Stimulated activated effector memory CD8-positive, alpha-beta T cell treated with anti-CD3 and anti-CD28 coated beads, Interleukin-12 subunit alpha, Interleukin-12 subunit beta, amount 100 ng/mL, for 72 hours (primary cell): ENCODE measurements at places on chromosomes 7 and 10.

DNA sequence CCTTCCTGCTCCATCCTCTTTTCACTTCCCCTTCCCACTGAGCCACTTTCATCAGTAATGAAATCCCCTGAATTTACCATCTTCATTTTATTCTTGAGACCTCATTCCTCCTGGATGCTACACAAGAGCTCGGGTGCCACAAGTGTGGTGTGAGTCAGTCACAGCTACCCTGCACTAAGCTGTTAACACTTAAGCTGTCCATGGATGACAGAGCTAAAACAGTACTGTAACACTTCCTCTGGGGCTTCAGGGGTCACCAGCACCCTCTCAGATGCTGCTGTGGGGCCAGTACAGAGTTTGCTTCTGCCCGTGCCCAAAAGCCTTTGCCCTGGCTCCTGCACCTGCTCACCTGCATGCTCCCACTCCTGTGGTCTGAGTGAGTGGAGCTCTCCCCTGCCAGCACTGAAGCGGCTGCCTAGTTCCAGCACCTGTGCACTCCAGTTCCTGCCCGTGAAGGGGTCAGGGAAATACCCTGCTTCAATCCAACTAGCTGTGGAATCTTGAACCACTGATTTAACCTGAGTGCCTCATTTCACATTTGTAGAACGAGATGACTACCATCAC is 71.9 kb downstream of the POT1 start:
- no peak for DNase-seq

DNA sequence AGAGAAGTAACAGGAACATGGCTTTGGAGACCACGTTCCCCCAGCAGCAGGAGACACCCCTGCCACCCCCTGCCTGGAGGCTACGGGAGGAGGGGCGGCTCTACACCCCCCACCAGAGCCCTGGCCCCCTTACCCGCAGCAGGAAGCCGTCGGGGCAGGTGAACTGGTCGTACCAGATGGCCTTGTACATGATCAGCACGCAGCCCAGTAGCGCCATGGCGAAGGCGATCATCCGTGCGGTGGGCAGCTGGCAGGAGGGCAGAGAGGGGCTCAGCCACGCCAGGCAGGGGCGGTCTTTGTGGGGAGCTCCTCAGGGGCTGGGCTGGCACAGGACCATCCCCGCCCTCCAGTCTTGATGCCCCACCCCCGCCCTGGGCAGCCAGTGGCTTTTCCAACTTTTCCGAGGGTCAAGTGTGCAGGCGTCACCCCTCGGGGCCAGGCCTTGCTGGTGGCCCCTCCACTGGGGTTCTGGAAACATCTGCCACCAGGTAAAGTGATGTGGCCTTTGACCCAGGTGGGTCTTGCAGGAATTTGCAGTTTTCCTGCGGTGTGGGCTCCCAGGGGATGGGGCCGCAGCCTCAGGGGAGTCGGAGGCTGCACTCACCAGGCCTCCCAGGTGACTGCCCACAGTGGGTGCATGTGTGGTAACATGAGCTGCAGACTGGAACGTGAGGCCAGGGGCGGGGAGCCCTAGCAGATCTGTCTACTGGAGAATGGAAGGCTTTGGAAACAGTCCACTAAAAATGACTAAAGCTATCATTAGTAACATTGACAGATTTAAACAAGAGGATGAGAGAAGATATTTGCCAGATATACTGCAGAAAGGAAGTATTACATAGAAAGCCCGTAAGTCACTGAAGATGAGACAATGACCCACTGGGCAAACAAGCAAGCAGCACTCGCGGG is 9.7 kb downstream of the CALY start:
- no peak for DNase-seq

DNA sequence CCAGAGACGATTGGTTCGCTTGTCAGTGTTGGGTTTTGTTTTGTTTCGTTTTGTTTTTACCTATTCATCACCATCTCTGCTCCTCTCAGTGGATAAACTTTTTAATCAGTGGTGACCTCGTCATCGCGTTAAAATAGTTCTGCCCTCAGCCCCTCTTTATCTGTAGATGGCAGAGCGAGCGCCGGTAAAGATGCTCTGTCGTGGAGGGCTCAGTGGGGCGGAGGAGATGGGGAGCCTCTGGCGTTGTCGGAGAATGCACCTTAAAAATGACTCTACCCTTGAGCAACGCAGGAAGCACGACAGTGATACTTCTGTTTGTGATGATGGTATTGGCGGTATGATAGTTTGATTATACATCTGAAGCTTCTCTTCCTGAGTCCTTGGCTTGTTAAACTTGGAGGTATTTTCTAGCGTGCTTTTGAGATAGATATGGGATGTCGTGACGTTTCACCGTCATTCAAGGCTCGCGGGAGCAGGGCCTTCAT is 554 bp downstream of the CSGALNACT2 start:
- no peak for DNase-seq

DNA sequence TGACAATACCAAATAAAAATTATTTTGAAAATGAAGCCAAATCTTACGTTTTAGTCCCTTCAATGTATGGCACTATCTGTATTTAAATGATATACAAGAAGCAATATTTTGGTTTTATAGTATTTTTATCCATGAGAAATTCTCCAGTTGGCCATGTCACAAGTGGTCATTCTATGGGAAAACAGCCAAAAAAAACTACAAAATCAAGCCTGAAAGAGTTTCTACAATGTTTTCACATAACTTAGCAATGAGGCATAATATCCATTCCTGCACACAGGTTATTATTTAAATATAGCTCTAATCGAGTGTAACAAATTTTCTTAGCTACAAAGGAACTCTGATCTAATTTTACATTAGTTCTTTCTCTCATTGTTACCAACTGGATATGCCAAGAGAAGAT is 5.4 kb downstream of the RAB11FIP2 start:
- DNase-seq: no peak

GRCh38 chr10:119191881-119192280 is 13.3 kb upstream of the PRDX3 start:
- DNase-seq: no peak

GRCh38 chr7:134932707-134933370 is 53.5 kb upstream of the AGBL3 start:
- no peak for DNase-seq

GRCh38 chr7:54111814-54112511 is 430.2 kb upstream of the VSTM2A start:
- DNase-seq: no peak

GRCh38 chr10:1024103-1024502 is 1.6 kb downstream of the IDI2 start:
- DNase-seq: no peak

- DNase-seq: no peak
These were observed 111.4 kb upstream of the JCAD start for GRCh38 chr10:30170814-30171213.

- DNase-seq: no peak
These were observed 56.9 kb upstream of the AOAH start for GRCh38 chr7:36781011-36781738.

DNA sequence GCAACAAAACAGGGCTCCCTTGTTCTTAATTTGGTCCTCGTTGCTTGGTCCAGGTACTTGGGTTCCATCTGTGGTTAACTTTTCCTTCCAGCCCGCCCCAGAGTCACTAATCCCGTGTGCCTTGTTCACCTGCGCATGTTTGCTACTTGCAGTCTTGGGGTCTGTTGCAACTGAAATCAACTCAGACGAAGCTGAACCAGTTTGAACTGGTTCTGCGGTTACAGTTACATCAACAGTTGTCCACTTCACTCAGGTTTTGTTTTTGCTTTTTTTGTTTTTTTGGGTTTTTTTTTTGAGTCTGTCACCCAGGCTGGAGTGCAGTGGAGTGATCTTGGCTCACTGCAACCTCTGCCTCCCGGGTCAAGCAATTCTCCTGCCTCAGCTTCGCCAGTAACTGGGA is 34.7 kb downstream of the TRRAP start:
- no peak for DNase-seq

DNA sequence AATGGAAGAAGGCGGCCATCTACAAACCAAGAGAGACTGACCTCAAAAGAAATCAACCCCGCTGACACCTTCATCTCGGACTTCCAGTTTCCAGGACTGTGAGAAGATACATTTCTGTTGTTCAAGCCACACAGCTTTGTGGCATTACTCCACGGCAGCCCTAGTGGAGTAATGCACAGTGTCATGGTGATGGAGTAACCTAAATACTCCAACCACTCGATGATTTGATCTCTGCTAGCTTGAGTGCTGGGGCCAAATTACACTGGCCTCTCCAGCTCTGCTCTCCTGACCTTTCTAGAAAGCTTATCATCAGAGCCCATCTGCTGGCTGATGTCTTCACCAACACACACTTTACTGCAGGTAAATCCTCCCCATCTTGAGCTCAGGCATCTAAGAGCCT is 52.2 kb downstream of the GALNT17 start:
- DNase-seq: no peak

GRCh38 chr10:120477021-120477742 is 20.2 kb downstream of the PLPP4 start:
- DNase-seq: no peak

DNA sequence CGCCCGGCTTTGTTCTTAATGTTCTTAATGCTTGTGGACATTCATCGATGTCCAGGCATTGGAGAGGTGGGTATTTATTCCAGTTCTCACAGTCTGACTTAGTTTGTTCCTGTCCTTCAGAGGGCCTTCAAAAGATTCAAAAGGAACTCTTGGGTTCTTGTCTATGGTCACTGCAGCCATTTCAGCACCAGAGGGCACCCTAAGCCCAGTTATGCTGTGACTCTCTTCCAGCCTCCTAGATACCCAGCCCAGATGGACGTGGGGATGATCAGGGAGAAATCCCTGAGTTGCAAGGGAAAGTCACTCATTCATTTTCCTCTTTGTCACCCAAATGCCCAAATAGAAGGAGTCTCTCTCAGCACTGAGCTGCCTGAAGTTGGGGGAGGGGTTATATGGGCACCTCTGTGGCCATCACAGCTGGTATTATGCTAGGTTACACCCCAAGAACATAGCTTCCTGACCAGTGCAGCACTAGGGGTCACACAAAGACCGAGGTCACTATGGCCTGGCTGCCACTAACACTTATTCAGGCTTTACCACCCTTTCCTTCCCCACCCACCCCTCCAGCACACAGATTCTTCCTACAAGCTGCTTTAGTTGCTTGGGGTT is 26.5 kb upstream of the CCDC126 start:
- DNase-seq: peak; percentile 84

GRCh38 chr7:121774563-121774962 is 98.4 kb upstream of the PTPRZ1 start:
- no peak for DNase-seq

- DNase-seq: no peak
These were observed 120.2 kb upstream of the CTTNBP2 start for GRCh38 chr7:117993377-117994003.

DNA sequence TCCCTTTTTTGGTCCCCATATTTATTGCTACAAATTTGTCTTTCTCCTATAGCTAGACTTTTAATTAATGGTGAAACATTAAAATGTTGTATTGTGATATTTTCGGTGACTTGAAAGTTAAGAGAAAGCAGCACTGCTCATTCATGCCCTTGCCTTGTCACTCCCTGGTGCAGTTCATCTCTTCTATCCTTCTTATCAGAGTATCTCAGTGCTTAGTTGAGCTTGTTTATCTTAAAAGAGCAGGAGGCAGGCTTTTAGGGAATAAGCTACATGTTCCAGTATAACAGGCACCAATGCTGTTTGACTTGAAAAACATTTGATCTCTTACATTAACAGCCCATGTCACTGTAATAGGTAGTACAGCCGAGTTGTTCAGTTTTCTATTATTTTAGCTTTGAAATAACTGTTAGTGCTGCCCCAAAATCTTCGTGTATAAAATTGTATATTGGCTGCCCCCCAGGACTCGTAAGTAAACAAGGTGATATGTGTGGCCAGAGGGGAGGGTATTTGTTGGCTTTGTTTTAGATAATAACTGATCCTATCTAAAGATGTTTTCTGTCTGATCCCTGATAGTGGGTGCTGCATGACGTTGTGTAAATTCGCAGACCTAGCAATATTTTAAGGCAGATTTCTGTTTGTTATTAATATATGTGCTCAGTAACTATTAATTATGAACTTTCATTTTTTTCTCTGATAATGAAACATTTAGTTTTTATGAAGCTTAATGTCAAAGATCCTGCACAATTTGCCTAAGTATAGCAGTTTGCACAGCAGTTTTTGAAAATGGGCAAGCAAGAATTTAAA is 96.5 kb downstream of the BTRC start:
- DNase-seq: no peak

GRCh38 chr10:5503477-5503835 is 4.1 kb upstream of the CALML5 start:
- DNase-seq: no peak
